Vein endothelial cell (primary cell): ENCODE measurements at places on chromosomes 3 and 15. TPM values are rescaled to one million over a fixed set of nuclear protein-coding genes. Genes with fewer than 3 reads are reported as not detected.

Gene ADAMTS17
- under 0.01 TPM in 1 of 2 replicates, not detected in the other for total RNA-seq

Gene GOLGA8J
- total RNA-seq = not detected in 2 replicates

Gene GOLGA6D
- not detected in 2 replicates for total RNA-seq

Gene KBTBD13
- not detected in 2 replicates for total RNA-seq

Gene STIMATE
- 15.6 and 22.2 TPM in 2 replicates for total RNA-seq

Gene CHDH
- 0.10 TPM in 1 of 2 replicates, not detected in the other for total RNA-seq

Gene MYRIP
- total RNA-seq = 17.2 and 18.3 TPM in 2 replicates

Gene LTK
- total RNA-seq = 0.10 TPM in 1 of 2 replicates, not detected in the other

Gene INSYN1
- 0.10 and 0.65 TPM in 2 replicates for total RNA-seq

Gene PLXND1
- total RNA-seq = 568 and 647 TPM in 2 replicates

Gene UBR1
- 33.1 and 36.6 TPM in 2 replicates for total RNA-seq

Gene TIMMDC1
- total RNA-seq = 35.6 and 44.7 TPM in 2 replicates

Gene ADAMTS9
- total RNA-seq = 54.9 and 144 TPM in 2 replicates
